ENCODE measurements at places on chromosomes 11 and 22.

- DNase-seq = no peak
These were observed 780 bp downstream of the TRIM44 start for GRCh38 chr11:35663408-35663702.

DNA sequence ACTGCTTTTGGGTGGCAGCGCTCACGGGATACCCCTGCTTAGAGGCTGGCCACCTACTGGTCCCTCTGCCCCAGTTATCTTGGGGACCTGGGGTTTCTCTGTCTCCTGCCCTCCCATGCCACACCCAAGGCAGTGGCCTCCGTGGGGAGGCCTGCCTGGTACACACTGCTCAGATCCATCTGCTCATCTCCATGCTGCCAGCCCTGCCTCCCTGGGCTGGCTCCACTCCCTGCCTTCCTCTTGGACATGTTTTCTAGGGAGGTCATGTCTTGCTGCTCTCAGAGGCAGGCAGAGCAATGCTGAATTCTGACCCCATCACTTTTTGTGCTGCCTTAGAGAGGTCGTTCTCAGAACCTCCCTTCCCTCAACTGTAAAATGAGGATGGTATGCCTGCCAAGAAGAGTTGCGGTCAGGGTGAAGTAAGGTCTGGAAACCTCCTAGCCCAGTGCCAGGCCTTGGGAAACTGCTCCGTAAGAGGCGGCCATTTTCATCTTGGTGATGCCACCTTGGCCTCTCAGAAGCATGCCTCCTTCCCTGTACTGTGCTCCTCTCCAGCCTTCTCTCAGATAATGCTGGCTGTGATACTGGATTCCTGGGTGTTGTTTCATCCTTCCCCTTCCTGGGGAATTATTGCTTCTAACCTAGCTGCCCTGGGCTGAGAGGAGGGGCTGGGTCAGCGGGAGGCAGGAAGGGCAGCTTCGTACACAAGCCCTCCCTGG, 186.4 kb upstream of the ZBED5 start:
- no peak for DNase-seq

- DNase-seq = no peak
These were observed 82.8 kb downstream of the FEZ1 start for GRCh38 chr11:125413226-125413625.

DNA sequence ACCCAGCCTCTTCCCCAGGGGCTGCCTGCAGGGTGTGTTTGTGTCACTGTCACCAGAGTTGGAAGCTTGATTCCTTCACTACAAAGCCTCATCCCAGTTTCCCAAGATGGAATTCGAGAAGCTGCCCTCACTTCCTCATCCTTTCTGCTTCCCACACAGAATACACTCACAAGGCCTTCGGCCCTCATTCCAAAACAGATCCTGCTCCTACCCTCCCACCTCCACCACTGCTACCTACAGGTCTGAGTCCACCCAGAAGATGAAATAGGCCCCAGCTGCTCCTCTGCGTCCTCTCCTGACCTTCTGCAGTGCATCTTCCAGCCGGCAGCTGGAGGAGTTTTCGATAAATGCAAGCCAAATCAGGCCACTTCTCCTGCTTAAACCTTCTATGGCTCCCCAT, 6.8 kb upstream of the WNT7B start:
- no peak for DNase-seq

GRCh38 chr11:125292100-125292499, 127.5 kb downstream of the PKNOX2 start:
- no peak for DNase-seq

- DNase-seq = no peak
These were observed 7.4 kb downstream of the MAPK8IP1 start for GRCh38 chr11:45892856-45893255.

DNA sequence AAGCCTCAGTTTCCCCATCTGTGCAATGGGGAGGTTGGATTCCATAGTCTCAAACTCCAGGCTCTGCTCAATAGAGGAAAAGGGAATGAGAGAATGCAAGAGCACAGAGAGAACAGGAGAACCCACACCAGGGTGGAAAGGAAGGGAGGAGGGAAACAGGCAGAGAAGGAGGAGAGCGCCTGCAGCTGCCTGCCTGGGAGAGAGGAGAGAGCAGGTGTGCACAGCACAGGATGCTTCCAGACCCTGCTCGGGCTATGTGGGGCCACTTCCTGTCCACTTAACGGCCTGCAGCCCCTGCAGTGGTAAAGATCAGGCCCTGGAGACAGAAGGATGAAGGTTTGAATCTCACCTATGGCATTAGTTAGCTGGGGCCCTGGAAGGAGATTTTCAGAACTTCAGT, 12.3 kb downstream of the LRRC32 start:
- no peak for DNase-seq
